Activated T-cell treated with anti-CD3 and anti-CD28 coated beads, Interleukin-2, amount 50 U/mL, for 48 hours (primary cell): ENCODE measurements at places on chromosomes 4 and X.

- DNase-seq = no peak
Measured at GRCh38 chr4:2886161-2886560, 42.5 kb downstream of the ADD1 start.

DNA sequence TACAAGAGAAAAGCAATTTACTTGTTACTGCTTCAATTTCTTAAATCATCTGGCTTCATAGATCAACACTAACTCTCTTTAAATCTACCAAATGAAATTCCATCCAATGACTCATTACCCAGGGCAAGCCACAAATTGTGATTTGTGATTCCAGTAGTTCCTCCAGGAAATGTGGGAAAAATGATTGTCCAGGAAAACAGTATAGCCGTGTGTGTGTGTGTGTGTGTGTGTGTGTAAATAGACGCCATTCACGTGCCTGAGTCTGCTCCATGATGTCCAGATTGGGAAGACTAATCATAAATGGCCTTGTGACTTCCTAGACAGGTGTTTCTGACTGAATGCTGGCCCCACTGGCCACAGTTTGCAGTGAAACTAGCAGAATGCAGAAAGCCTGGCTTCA, 121.3 kb downstream of the HS6ST2 start:
- no peak for DNase-seq

DNA sequence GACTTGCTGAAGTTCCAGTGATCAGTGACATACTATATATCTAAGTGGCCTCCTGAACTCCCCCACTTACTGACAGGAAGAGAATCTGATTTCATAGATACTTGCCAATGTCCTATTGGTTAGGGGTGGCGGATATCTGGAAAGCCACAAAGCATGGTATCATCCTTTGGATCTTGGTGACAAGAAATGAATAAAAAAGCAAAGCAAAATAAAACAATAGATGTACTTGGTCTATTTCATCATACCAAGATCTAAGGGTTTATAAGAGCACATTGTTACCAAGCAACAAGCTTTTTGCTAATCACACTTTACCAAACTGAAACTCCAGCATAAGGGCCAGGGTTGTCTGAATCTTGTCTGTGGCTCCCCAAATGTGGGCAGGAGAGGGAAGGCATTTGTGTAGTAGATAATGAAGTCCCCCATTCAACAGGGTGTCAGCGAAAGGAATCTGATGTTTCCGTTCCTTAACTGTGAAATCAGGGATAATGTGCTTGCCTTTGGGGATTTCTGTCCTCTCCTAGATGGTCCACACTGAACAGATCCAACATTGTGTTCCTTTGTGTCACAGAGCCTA, 125.0 kb upstream of the SMIM10 start:
- no peak for DNase-seq

GRCh38 chr4:173013232-173013930, 155.2 kb upstream of the GALNT7 start:
- DNase-seq = peak; percentile 57

DNA sequence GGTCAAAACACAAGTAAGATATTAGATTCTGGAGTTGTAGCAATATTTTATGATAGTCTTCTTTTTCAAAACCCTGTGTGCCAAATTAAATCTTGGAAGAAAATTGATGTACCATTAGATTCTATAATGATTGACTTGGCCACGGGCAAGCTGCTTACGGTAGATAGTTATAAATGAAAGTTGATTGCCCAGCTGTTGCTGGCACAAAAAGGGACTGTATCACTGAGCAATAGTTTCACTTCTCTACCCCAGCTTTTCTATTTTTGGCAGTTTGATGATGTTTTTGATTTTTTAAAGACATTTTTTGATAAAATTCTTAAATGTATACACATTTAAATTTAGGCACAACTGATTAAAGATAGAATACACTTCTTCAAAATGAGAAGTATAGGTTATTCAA, 333.3 kb downstream of the TRAM1L1 start:
- DNase-seq = no peak

GRCh38 chrX:102599084-102599950, at the start of gene ARMCX5:
Gene ARMCX5, plus strand, starts transcription at chrX:102599515. Its CDS starts 2,627 bp downstream, at chrX:102602142.
- peak; percentile 74 for DNase-seq

DNA sequence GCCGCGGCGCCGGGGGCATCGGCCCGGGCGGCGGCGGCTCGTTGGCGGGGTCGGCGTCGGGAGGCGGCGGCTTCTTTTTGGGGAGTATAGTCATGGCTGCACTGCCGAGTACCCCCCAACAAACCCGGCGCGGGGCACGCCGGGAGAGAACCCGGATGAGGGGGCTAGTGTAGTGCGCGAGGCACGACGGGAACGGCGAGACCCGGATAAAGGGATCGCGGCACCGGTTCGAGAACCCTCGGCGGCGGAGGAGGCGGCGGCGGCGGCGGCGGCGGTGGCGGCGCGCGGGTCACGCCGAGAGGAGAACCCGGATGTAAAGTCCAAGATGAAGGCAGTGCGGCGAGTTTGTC, at the start of gene OTUD5:
Gene OTUD5 (minus strand): TSS at position 131 of the 350 bp plus-strand sequence. CDS start 37 bp downstream, at position 94.
- DNase-seq = peak; percentile 81

- no peak for DNase-seq
Measured at GRCh38 chr4:30714408-30715031, 5.6 kb upstream of the PCDH7 start.

- DNase-seq = no peak
Measured at GRCh38 chrX:31331015-31331414, 259.2 kb upstream of the FTHL17 start.

- DNase-seq = no peak
Measured at GRCh38 chr4:24287096-24287495, 297.3 kb downstream of the DHX15 start.

GRCh38 chrX:13005661-13006473, 31.0 kb downstream of the TMSB4X start:
- DNase-seq = no peak

- DNase-seq = no peak
Measured at GRCh38 chrX:148574237-148574973, 74.0 kb downstream of the AFF2 start.

DNA sequence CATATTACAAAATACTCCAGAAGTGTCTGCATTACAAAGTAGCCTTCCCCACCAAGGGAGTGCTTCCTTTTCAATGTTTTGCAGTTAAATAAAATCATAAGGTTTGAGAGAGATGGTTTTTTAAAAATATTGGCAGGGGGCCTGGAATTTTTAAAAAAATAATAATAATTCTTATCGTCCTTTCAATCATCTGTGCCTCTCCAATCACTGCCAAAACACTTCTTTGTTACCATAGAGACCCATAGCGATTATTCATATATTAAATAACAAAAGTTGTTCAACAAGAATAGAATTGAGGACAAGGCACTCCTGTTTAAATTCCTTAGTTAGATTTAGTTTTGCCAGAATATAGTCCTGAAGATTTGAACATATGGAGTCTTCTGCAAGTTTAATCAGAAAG, 203.1 kb downstream of the FAT4 start:
- no peak for DNase-seq

GRCh38 chr4:23070848-23071570, 378.3 kb downstream of the GBA3 start:
- no peak for DNase-seq

- no peak for DNase-seq
Measured at GRCh38 chr4:141922236-141922635, 285.9 kb downstream of the IL15 start.

GRCh38 chr4:176270669-176271068, 1.6 kb upstream of the ASB5 start:
- DNase-seq = no peak

- DNase-seq = no peak
Measured at GRCh38 chr4:178976861-178977260, 1534.6 kb upstream of the AGA start.

DNA sequence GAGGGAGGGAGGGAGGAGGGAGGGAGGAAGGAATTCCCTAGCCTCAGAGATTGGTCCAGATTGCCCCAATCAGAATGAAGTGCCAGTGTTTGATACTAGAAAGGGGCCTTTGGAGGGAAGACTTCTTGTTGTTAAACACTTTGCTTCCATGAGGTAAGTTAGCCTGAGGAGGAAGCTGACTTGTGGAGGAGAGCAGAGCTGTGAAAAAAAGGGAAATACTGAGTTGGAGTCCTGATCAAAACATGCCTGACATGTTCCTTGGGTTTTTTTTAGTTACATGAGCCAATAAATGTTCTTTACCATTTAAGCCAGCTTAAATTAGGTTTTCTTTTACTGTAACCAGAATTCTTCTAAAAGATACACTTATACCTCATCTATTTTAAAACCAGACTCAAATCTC, 57.6 kb downstream of the GSX2 start:
- DNase-seq = no peak

DNA sequence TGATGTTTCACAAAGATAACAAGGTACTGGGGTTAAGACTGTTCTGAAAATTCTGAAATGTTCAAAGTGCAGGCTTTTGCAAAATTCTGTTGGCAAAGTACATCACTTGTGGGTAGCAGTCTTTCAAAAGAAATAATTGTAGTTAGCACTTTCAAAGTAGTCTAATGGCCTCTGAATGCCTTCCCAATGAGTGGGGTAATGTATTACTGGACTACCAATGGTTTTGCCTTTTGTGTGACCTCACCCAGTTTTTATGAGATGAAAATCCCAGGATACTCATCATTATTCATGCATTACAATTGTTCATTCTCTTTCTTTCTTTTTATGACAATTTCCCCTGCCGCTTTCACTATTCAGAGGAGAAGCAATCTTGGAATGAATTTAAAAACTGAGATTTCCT, 686.1 kb downstream of the GLUD2 start:
- no peak for DNase-seq

DNA sequence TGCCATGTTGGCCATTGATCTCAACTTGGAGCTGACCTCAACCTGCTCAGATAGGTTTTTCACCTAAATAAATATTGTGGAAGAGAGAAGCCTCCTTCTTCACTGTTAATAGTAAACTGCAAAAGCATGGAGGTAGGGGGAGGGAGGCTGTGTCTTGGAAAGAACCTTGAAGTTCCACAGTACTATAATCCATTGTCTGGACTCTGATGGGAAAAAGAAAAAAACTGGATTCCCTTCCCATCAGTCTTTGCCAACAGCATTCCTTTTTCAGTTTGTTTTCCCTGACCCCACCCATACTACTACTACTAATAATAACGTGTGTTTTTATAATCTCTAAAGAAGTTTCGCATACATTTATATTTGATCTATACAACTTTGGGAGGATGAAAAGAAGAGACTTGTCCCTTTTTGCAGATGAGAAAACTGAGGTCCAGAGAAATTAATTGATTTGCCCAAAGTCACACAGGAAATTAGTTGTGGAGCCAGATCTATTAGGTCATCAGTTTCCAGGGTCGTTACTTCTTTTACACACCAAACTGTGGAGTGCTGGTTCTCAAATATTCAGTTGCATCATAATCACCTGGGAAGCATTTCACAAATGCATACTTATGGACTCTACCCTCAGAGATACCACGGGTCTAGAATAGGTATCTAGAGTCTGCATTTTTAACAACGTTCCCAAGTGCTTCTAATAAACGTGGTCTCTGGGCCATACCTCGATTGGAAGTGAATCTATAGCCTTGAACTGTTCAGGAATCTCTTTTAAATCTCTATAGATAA, 59.1 kb downstream of the LUZP4 start:
- no peak for DNase-seq

GRCh38 chr4:47462799-47463234, 685 bp downstream of the COMMD8 start:
- DNase-seq = no peak

GRCh38 chr4:53321151-53321983, 44.5 kb downstream of the SCFD2 start:
- no peak for DNase-seq

DNA sequence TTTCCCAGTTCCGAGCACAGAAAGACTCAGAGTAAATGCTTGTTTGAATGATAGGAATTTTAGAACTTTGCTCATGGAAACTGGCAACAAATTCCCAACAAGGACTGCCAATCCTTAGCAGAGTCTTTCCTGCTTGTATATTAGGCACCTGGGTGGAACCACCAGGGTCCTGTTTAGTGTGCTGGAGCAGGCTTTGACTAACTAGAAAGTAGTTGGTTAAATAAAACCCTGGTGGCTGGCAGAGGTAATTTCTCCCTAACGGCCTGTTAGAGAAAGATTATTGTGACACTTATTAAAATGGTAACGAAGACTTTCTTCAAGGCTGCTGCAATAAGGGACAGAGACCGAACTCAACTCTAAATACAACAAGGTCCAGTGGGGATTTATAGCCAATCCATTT, 103.6 kb upstream of the TEX13D start:
- no peak for DNase-seq

GRCh38 chrX:118724775-118725174, 2.6 kb upstream of the IL13RA1 start:
- DNase-seq = no peak

DNA sequence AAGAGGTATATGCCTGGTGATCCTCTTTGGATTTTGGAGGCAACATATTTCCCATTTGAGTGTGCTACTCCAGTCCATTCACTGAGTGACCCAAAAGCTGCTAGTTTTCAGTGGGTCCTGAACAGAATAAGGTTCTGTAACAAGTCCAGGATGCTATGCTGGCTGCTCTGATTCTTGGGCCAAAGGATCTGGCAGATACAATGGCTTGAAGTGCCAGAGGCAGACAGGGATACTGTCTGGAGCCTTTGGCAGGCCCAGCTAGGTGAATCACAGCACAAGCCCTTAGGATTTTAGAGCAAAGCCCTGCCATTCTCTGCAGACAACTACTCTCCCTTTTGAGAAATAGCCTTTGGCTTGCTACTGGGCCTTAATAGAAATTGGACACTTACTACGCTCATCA, 40.6 kb downstream of the DCHS2 start:
- DNase-seq = no peak

DNA sequence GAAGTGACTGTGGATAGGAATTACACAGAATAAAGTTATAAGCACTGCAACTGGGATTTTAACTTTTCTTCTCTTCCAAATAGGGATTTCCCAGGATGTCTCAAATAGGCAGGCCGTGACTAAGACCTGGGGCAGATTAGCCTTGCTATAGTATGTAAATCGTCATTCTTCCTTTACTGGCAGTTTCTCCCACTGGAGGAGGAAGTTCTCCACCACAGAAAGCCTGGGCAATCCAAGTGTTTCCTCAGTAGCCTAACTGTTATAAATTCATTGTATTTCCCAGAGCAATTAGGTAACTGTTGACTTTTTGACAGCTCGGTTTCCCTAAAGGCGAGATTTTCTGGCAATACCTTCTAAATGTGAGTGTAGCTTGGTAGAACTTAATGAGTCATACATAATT, at the start of gene TNIP3:
Gene TNIP3 (minus strand): TSS at position 31 of the 400 bp plus-strand sequence. CDS start 196 bp downstream, outside the sequence.
- no peak for DNase-seq

DNA sequence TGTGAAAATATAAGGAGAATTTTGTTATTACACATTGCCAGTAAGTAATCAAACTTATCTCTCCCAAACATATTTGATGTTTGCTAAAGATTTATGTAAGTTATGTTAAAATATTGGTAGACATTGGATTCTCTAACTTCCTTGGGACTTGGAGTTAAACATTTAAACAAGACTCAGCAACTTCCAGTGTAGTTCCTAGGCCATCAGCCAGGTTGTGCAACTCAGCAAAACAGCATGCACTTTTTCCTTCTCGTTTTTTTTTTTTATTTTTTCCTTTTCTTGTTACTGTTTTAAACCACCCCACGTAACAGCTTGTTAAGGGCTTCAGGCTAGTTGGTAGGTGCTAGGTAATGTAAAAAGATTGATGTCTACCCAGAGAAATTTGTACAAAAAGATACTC, 510.4 kb downstream of the ANKRD50 start:
- no peak for DNase-seq
